ENCODE measurements at places on chromosomes 11 and 22.

- no peak for DNase-seq
Measured at GRCh38 chr11:91786097-91786496, 438.5 kb upstream of the FAT3 start.

GRCh38 chr11:108958368-108959104 lies 293.7 kb downstream of the DDX10 start:
- no peak for DNase-seq

GRCh38 chr22:38348751-38349496 lies 31.7 kb upstream of the CSNK1E start:
- DNase-seq, result no peak

- no peak for DNase-seq
Measured at GRCh38 chr11:71962428-71963038, 33.7 kb downstream of the RNF121 start.

- DNase-seq, result no peak
Measured at GRCh38 chr22:39183991-39184585, 31.6 kb upstream of the CBX7 start.

GRCh38 chr11:119472186-119472855 lies 49.3 kb upstream of the THY1 start:
- DNase-seq, result no peak

GRCh38 chr11:764322-765024 lies 12.8 kb downstream of the GATD1 start:
- no peak for DNase-seq

DNA sequence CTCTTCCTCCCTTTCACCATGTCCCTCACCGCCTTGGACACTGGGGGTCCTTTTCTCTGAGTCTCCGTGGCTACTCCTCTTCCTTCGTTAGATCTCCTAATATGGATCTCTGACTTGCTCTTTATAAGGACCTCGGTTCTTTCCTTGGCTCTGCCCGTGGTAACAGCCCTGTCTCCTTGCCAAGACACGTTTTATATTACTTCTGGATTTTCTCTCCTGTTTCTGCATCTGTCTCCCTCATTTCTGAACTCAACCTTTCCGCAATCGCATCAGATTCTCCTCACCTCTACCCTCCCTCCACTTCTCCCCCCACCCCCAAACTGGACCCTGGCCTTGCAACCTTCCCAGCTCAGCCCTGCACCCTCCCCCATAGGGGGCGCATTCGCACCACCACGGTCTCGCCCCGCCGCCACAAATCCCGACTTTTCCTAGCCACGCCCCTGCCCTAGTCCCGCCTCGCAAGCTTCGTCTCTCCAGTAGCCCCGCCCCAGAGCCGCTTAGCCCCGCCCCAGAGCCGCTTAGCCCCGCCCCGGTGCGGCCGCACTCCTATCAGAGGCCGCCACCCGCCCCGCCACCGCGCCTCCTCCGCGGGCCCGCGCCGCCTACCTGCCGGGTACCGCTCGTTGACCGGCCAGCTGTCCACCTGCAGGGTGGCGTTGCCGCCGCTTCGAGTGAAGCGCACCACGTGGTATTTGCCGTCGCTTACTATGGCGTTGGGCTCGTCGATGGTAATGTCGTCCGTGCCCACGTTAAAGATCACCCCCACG lies 39.0 kb downstream of the SLC22A12 start:
- no peak for DNase-seq

DNA sequence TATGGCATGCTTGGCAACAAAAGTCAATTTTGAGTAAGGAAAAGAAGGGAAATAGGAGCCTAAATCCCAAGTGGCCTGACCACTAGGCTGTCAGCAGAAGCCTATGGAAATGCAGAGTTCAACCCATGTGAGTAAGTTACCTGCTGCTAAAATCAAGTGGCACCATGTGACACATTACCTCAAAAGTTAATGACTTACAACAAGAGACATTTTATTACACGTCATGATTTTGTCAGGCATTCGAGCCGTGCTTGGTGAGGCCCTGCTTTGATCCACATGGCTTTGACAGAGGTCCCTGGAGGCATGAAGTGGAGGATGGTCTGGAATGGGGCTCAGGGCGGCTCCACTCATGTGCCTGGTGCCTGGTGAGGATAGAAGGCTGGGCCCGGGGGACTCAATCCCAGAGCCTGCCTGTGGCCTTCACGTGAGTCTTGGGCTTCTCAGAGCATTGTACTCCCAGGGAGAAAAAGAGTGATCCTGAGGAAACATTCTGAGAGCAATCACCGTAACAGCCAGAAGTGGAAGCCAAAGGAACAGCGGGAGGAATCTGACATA lies 339.1 kb upstream of the B3GAT1 start:
- DNase-seq, result no peak

GRCh38 chr22:46251266-46251665 lies 1.2 kb upstream of the CDPF1 start:
- no peak for DNase-seq

DNA sequence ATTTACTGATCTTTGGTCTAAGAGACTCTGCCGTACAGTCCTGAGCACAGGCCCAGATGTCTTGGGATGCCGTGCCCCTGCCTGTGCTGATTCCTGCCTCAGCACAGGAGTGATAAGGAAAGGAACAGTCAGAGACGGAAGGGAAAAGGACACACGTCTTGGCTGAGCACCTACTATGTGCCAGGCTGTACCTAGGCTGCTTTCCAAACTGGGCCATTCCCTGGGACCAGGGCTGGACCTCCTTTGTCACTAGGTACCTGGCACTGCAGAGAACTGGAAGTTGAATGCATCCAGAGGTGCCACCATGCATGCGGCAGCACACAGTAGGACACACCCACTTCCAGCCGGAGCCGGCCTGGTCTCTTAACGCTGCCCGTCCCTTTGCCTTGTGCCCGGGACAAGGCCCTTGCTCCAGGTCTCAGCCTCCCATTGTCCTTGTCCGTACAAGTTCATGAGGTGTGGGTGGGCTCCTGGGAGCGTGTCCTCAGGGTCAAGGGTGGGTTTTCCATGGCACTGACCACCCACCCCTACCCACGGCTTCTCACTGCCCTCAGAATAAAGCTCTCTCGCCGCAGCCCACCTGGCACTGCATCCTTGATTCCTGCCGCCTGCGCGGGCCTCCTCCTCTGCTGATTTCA lies 1.1 kb upstream of the SSTR3 start:
- no peak for DNase-seq

DNA sequence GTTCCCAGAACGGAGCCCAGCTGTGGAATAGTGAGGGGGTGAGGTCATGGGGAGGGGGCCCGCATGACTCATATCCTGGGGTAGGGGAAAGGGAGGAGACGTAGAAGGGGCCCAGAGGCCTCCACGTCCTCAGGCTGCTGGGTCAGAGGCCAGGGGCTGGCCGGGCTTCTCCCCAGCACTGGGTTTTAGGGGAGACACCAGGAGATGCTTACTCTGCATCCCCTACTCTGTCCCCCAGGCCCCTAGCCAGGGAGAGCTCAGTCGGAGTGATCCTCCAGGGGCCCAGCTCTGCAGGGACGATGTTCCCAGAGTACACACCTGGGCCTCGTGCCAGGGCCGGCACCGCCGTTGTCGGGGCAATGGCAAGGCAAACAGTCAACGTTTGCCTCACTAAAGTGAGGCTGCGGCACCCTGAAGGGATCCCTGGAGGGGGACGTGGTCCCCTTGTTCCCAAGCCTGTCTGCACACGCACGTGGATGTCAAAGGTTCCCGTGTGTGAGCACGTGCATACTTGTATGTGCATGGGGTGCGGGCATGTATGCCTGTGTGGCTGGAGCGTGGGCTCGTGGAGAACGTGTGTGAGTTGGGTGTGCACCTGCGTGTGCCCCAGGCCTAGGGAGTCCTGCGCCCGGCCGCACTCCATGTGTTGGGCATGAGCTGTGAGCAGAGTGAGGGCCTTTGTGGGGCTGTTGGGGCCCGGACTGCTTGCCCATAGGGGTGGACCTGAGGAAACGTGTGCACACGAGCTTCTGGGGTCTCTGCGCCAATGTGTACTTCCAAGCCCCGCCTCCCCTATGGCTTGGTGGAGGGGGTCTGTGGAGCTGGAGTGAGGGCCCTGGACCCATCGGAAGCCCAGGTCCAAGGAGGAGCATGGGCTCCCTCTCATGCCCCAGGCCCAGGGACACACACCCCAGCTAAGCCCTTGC lies 14.2 kb downstream of the PRR33 start:
- DNase-seq, result no peak

GRCh38 chr11:75149766-75150465 lies 991 bp upstream of the SLCO2B1 start:
- DNase-seq, result no peak

DNA sequence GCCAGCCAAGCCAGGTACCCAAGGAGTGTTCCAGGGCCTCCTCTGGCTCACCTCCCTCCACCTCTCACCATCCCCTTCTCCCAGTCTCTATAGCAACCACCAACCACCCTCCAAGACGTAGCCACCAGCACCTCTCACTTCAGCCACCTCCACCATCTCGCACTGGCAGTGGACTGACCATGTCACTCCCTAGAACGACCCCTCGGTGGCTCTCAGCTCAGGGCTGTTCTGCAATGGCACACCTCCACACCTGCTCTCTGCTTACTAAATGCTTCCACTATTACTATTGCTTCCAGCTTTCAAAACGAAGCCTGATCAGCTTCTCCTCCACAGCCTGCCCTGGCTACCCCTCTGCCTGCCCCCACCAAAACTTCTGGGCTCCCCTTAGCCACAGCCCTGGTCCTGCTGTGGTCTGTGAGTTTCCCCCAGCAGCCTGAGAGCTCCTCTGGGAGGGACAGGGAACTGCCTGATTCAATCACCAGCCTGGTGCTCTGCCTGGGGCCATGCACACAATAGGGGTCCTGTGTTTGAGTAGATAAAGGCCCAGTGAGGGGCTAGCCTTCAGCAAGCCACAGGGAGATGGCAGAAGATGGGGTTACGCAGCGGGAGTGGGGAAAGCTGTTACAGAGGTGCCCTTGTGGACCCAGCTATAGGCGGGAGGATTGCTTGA lies 17.5 kb upstream of the CBX7 start:
- DNase-seq, result no peak

GRCh38 chr11:113595810-113596594 lies 110.1 kb downstream of the TMPRSS5 start:
- no peak for DNase-seq
